ENCODE measurements at places on chromosomes 16 and 17.

DNA sequence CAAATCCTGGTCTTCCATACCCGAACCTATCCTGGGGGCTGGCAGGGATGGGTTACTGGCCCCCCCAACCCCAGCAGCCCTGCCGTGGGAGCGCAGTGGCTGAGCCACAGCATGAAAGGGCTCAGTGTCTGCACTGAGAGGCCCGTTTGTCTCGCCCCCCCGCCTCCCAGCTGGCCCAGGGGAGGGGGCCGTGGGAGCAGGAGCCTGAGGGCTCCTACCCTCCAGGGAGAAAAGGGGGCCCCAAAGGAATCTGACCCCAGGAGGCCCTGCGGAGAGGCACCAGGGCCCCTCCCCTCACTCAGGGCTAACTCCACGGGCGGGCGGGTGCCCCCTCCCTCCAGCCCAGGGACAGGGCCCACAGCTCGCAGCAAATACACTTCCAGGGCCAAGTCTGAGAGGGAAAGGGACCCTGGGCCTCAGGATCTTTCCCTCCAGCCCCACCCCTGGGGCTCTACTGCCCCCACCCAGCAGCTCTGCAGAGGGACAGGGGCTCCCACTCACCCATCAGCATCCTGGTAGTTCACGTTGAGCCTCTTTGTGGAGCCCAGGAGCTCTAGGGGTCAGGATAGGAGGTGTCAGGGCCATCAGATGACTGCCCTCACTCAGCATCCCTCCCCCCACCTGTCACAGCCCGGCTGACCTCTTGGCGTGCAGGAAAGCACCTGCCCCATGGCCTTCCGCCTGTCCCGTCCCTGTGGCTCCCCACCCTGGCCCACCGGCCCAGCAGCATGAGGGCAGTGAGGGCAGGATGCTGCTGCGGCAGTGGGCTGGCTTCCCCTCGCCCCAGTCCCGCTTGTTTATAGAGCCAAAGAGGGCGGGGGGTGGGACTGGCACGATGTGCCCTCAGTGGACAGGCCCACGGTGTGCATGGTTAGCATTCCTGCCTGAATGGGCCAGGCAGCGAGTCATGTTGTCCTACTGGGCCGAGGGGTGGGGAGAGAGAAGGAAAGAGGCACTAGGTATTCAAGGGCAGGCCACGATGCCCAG is 7.3 kb downstream of the CASKIN2 start:
- DNase-seq = no peak

GRCh38 chr16:83901101-83901500 is 2.2 kb downstream of the MLYCD start:
- DNase-seq = no peak

DNA sequence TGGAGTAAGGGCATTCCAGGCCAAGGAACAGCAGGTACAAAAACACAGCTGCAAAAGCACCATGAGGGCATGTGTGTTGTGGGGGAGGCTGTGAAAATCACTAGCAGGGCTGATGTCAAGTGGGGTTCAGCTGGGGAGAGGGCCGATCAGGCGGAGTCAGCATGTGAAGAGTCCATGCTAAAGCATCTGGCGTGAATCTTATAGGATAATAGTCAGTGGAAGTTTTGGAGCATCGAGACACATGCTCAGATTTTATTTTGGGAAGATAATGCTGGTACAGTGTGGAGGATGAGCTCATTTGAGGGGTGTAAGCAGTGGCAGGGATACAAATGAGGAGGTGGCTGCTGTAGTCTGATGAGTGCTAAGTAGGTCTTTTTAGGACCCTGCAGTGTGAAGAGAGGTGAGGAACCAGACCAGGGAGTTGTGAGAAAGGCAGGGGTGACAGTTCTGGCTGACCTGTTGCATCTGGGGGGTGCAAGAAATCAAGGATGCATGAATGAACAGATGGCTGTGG is 30.3 kb downstream of the MMD start:
- no peak for DNase-seq

DNA sequence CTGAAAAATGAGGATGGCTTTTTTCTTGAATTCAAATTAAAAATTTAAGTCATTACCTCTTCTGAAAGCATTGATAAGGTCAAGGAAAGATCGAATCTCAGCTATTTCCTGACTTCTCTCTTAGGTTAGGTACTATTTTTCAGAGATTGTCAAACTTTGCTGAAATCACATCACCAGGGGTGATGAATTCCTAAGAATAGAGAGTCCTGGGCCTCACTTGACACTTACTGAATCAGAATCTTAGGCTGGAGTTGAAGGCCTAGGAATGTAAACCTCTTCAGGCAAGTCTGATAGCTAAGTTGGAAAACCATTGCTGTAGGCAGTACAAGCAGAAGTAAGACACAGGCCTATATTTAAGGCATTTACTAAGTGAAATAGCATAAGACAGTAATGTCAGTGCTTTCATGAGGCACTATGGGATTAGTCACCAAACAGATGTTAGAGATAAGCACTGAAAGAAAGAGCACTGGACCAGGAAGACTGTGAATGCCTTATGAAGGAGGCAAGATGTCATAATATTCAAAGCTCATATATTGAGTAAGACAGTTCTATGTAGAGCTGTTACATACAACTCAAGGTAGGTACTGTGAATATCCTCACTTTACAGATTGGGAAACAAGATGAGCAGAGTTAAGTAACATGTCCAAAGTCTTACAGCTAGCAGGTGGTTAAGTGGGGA is 21.5 kb downstream of the DCAF7 start:
- DNase-seq = no peak

- no peak for DNase-seq
These were observed 8.7 kb downstream of the GRB2 start for GRCh38 chr17:75396796-75397195.

- DNase-seq = no peak
These were observed 232.1 kb upstream of the CACNG5 start for GRCh38 chr17:66602659-66603384.

DNA sequence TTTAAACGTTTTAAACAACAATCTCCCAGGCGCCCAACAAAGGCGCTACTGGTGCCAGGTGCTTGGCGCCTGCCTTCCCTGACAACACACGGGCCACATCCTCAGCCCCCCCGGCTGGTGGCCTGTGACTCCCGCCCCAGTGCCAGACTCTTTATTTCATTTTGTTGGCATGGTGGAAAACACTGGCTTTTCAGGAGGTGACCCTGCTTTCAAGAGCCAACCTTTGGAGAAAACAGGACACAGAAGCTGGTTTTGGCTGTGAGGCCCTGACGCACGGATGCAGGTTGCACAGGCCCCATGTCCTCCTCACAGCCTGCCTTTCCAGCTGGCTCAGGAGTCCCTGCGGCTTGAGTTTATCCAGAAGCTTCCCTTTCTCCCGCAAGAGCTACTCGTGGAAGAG is 100.0 kb downstream of the METRNL start:
- no peak for DNase-seq

DNA sequence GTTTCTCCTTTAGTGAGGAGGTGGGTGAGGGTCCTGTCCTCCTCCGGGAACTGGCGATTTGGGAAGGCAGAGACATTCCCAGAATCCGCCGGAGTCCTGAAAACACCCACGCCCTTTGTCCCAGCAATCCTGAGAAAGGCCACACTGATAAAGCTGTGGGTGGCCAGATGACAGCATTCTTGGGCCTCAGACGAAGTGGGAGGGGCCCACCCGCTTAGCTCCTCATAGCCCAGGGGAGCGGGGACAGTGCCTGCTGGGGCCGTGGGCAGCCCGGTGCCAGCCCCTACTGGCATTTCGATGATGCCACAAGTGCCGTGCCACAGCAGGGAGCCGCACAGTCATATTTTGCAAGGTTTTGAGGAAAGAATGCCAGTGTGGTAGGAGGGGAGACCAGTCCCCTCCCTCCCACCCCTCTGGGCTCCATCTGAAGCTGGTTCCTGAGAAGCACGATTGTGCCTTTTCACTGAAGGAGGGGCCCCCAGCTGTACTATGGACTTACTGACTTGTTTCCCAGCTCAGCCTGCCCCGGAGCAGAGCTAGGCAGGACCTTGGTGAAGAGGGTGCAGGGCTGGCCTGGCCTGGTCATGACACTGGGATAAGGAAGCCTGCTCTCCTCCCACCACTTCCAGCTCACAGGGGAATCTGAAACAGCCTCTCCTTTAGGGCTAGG is 20.9 kb upstream of the MPRIP start:
- DNase-seq = no peak

GRCh38 chr16:56636616-56637413 is 1.7 kb upstream of the MT1A start:
- DNase-seq = no peak

DNA sequence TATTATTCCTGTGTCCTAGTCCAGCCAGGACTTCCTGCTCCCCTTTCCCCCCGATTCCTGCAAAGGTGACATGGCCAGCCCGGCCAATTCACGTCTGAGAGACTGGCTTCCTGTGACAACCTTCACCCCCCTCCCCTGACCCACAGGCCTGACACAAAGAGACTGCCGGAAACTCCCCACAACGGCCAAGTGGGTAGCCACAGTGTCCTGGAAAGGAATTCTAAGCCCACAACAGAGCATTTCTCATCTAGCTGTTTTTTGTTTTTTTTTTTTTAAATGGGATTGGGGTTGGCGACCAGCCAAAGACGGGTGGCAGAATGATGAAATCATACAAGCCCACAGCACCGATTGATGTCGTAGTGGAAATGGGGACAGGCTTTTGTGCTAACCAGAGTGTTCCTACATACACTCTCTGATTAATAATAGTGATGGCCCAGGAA is 2.8 kb upstream of the XAF1 start:
- DNase-seq = no peak
